ENCODE measurements at places on chromosomes 2 and 18. TPM values are rescaled to one million over a fixed set of nuclear protein-coding genes. Genes with fewer than 3 reads are reported as not detected.

- no peaks in the 10 kb centered on the region for H3K4me1 ChIP-seq
- no peak overlapping the region for H3K27ac ChIP-seq
- no peak for DNase-seq
Measured at GRCh38 chr2:150811259-150811855, 323.9 kb upstream of the RND3 start.

Gene NOSTRIN
- total RNA-seq = 0.73 TPM

GRCh38 chr2:137252934-137253333, 487.6 kb downstream of the THSD7B start:
- no peaks in the 10 kb centered on the region for H3K27me3 ChIP-seq
- no peaks in the 10 kb centered on the region for H3K36me3 ChIP-seq
- H3K4me3 ChIP-seq = no peak overlapping the region
- DNase-seq = no peak

DNA sequence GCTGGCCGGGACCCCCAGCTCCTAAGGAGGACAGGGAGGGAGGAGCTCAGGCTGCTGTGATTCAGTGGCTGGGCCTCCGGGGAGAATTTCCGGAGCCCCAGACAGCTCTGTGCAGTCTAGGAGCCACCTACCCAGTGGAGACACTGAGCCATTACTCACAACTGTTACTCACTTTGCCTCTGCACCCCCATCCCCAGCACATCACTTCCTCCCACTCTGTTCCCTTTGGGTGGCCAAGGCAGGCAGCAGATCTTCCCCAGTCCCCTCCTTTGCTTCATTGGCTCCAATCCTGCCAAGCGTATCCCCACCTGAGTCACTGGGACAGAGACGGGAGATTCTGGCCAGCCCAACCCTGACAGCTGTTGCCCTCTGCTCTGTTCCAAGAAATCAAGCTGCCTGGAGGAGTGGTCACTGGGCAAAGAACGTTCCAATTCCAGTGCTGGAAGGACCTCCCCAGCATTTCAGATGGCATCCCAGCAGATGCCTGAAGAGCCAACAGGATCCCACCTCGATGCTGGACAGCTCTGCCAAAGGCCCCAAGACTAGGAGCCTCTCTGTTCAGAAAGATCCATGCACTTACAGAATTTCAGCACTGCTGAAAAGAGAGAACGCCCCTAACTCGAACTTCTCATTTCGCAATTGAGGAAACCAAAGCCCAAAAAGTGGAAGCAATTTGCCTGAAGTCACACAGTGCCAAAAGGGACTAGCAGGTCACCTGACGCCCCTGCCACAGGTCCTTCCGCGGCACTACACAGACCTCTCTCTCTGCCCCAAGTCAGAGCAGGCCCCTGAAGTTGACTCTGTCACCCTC, 68.3 kb downstream of the TNS1 start:
- no peaks in the 10 kb centered on the region for H3K36me3 ChIP-seq
- no peaks in the 10 kb centered on the region for H3K27me3 ChIP-seq
- peaks cover 11% of the 10 kb centered on the region for H3K4me1 ChIP-seq
- no peak for DNase-seq

DNA sequence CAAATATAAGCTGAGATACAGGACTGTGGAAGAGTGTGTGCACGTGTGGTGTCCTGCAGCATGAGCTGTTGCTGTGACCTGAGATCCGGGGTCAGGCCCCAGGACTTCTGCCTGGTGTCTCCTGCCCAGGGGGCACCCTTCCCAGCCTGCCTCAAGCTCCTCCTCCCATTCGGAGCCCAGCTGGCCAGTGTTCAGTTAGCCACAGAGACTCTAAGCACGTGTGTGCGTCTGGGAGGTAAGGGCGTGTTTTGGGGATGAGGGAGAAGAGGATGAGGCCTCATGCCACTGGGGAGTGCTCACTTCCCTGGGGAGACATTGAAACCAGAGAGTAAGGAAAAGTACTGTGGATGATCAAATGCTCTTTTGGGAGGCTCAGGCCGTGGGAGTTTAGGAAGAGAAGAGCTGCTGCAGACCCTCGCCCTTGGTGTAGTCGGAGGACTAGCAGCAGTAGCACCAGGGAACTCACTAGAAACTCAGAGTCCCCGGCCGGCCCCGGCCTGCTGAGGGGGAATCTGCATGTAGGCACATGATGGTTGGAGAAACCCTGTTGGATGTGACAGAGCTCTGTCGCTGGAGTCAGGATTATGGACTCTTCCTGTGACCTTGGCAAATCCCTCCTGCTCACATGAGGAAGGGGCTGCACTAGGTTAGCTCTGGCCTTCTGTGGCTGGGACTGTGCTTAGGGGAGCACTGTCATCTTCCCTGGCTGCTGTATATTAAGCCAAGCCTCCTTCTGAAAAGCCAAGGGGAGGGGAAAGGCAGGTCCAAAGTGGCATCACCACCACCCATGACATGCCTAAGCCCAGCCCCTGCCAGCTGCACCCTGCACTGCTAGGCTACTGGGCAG, 231.1 kb downstream of the DYSF start:
- H3K27ac ChIP-seq = no peak overlapping the region
- H3K27me3 ChIP-seq = no peaks in the 10 kb centered on the region
- H3K4me1 ChIP-seq = no peaks in the 10 kb centered on the region
- DNase-seq = no peak
- no peaks in the 10 kb centered on the region for H3K36me3 ChIP-seq
- no peak overlapping the region for H3K4me3 ChIP-seq

Gene PROC
- total RNA-seq = 0.51 TPM

DNA sequence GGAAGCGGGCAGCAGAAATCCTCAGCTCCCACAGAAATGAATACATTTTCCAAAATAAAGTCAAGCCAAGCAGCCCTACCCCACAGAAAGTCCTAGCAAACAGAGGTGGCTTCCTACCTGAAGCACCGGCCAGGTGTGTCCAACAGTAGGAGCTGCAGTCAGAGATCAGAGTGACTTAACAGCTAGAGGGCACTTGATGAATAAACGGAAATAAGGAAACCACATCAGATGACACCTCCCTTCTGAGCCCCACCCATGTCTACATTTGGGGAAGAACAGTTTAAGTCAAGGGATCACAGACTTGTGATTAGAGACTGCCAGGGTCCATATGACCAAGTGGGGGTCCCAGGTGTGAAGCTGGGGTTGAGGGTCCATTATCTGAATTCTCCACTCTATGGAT, at the start of gene CXCR1:
Gene CXCR1, minus strand, starts transcription at position 172 of the 400 bp plus-strand sequence. CDS start 1,751 bp downstream, outside the sequence.
- H3K4me1 ChIP-seq = no peaks in the 10 kb centered on the region
- DNase-seq = no peak
- H3K27ac ChIP-seq = no peak within 1 kb of the TSS
- H3K36me3 ChIP-seq = no peaks in the 10 kb centered on the region

Gene NIF3L1
- 51.4 TPM for total RNA-seq

DNA sequence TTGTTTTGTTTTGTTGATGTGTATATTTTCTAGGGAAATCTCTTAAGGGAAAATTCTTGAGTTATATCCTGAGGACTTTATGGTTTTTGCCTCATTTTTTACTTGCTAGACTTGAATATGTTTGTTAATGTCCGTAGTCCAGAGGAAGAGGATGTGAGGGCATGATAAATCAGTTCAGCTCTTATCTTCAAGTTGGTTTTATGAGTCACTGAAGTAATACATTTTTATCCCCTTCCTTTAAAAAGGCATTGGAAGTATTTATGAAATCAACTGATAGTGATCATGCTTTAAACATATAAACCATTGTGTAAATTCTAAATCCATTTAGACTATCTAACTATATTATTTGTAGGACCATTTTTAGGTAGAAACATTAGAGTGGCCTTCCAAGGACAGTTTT, 43.9 kb upstream of the CYBRD1 start:
- H3K4me1 ChIP-seq = peaks cover 17% of the 10 kb centered on the region
- H3K4me3 ChIP-seq = no peak overlapping the region
- no peaks in the 10 kb centered on the region for H3K27me3 ChIP-seq
- H3K36me3 ChIP-seq = peaks cover 24% of the 10 kb centered on the region
- no peak for DNase-seq
- H3K27ac ChIP-seq = no peak overlapping the region

Gene PLEKHM3
- total RNA-seq = 15.3 TPM

Gene INPP5D
- total RNA-seq = 0.66 TPM

DNA sequence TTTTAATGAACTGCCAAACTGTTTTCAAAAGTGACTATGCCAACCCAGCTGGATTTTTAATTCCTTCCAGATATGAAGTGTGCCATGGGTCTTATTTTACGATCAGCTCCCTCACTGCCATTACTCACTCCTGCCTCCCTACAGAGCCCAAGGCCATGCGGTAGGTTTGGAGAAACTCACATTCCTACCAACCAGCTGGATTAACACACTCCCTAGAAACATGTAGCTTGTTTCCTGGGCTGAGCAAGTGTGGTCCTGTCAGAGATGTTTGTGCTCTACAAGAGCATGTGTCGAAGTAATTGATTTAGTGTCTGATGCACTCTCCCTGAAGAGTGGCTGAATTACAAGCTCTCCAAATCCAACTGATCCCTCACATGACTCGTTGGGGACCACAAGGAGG, 82.5 kb downstream of the SPP2 start:
- H3K36me3 ChIP-seq = no peaks in the 10 kb centered on the region
- DNase-seq = no peak
- peaks cover 6% of the 10 kb centered on the region for H3K4me1 ChIP-seq

Gene NR4A2
- total RNA-seq = 1.4 TPM

Gene FBXO15
- 1.3 TPM for total RNA-seq

- peaks cover 16% of the 10 kb centered on the region for H3K36me3 ChIP-seq
- no peaks in the 10 kb centered on the region for H3K4me1 ChIP-seq
- no peak for DNase-seq
- H3K27ac ChIP-seq = no peak overlapping the region
- H3K27me3 ChIP-seq = no peaks in the 10 kb centered on the region
Measured at GRCh38 chr18:9244376-9244775, 90.2 kb upstream of the TWSG1 start.

GRCh38 chr2:174571669-174572323, 25.8 kb downstream of the WIPF1 start:
- no peaks in the 10 kb centered on the region for H3K27me3 ChIP-seq
- no peak overlapping the region for H3K27ac ChIP-seq
- no peak overlapping the region for H3K4me3 ChIP-seq
- DNase-seq = no peak

DNA sequence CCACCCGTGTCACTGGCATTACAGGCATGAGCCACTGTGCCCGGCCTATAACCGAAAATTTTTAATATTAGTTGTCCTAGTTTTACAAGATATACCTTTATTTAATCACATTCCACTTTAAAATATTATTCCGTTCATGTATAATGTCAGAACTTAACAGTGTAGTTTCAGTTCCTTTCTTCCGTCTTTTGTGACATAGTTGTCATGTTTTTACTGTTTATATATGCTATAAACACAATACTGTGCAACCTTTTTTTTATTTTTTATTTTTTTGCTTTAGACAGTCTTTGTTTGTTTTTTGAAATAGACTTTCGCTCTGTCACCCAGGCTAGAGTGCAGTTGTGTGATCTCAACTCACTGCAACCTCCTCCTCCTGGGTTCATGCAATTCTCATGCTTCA, 129.5 kb upstream of the TTC27 start:
- no peaks in the 10 kb centered on the region for H3K27me3 ChIP-seq
- peaks cover 86% of the 10 kb centered on the region for H3K36me3 ChIP-seq
- no peaks in the 10 kb centered on the region for H3K4me1 ChIP-seq
- DNase-seq = no peak
- H3K27ac ChIP-seq = no peak overlapping the region
- H3K4me3 ChIP-seq = no peak overlapping the region

Gene SERPINB4
- total RNA-seq = 0.54 TPM

Measured in endodermal cell (in vitro differentiated cells).